ENCODE measurements at places on chromosomes 7 and 10.

GRCh38 chr10:127470911-127471310, 78.2 kb upstream of the NPS start:
- no peak for DNase-seq

- no peak for DNase-seq
Observed at GRCh38 chr7:115005953-115006352, 84.1 kb downstream of the MDFIC start.

DNA sequence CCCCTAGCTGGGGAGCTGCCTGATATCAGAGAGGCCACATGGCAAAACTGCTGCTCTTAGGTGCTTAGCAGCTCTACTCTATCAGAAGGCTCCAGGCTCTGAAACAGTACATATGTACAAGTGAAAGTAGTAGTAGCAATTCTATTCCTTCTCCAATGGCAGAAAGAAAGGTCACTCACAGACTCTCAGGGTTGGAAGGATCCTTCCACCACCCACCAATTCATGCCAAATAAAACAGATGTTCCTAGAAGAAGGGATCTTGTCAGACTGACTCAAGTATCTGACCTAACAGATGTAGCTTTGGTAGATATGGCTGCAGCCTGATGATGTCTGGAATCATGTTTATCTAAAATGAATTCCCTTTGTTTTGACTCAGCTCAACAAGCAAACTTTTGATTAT, 8.0 kb upstream of the ALDH18A1 start:
- no peak for DNase-seq

DNA sequence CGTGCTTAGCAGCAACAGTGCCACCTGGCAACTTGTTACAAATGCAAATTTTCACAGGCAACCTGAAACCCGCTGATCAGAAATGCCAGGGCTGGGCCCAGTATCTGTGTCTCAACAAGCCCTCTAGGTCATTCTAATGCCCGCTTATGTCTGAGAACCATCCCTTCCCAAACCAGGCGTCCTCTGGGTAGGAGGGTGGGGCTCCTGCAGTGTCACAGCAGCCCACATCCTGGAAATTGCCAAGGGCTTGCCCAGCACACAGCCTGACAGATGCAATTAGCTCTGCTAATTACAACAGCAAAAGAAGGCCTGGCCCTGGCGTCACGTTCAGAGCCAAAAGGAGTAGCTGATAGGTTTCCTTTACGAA, 15.9 kb downstream of the ITPRIP start:
- no peak for DNase-seq

GRCh38 chr10:43287056-43288007, 20.5 kb upstream of the RASGEF1A start:
- no peak for DNase-seq

DNA sequence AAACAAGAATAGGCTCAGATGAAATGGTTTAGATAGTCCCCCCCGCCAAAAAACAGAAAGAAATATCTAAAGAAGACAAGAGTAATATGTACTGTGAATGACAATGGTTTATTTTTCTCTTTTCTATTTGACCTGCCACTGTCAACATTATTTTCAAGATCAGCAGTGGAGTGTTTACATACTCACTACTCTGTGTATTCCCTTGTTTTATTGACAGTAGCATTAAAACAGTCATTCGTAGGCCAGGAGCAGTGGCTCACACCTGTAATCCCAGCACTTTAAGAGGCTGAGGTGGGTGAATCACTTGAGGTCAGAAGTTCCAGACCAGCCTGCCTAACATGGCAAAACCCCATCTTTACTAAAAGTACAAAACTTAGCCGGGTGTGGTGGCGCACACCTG, 245.3 kb upstream of the SLC26A5 start:
- no peak for DNase-seq

DNA sequence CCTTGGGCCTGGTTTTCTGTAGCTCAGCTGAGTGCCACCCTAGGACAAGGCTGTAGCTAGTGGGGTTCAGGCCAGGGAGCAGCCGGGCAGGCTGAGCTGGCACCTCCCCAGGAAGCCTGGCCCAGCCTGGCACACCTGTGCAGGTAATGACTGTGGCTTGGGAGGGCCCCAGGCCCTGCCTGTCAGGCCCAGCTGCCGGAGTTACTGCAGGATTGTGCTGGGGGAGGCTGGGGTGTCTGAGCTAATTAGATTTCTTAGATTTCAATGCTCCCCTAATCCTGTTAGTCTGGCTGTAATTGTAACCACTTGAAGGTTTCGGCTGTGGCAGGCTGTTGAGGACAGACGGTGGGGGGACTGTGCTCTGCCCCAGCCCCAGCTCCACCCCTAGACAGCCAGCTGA, 6.0 kb downstream of the ZMIZ1 start:
- no peak for DNase-seq

GRCh38 chr7:52017802-52018679, 701.4 kb upstream of the COBL start:
- DNase-seq, result peak; percentile 86

GRCh38 chr10:118873738-118874105, 119.0 kb upstream of the CACUL1 start:
- peak; percentile 56 for DNase-seq

DNA sequence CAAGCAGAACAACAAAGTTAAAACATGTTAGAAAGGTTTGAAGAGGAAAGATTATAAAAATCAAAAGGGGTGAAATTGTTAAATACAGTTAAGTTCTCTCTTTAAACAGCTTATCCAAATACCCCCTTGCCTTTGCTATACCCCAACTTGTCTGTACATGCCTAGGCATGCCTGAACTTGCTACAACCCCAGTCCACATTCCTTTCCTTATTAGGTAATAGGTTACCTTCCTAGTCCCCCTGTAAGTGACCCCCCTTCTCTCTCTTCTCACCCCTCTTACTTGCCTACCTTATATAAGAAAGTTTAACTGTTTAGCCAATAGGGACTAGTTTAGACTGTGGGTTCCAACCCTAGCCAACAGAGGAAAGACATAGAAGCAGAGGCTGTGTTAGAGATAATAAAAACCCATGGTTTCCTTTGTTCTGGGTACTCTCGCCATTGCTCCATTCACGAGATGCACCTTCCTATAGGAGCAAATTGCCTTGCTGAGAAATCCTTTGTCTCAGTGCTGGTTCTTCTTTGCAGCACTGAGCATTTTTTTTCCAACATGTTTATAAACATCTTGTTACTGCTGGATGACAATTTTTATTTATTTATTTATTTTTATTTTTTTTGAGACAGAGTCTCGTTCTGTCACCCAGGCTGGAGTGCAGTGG, 282.2 kb upstream of the GALNT17 start:
- DNase-seq, result no peak

- DNase-seq, result no peak
Observed at GRCh38 chr10:95697429-95697828, 3.7 kb upstream of the TCTN3 start.

GRCh38 chr7:71829515-71829914, 582.6 kb downstream of the CALN1 start:
- DNase-seq, result no peak

DNA sequence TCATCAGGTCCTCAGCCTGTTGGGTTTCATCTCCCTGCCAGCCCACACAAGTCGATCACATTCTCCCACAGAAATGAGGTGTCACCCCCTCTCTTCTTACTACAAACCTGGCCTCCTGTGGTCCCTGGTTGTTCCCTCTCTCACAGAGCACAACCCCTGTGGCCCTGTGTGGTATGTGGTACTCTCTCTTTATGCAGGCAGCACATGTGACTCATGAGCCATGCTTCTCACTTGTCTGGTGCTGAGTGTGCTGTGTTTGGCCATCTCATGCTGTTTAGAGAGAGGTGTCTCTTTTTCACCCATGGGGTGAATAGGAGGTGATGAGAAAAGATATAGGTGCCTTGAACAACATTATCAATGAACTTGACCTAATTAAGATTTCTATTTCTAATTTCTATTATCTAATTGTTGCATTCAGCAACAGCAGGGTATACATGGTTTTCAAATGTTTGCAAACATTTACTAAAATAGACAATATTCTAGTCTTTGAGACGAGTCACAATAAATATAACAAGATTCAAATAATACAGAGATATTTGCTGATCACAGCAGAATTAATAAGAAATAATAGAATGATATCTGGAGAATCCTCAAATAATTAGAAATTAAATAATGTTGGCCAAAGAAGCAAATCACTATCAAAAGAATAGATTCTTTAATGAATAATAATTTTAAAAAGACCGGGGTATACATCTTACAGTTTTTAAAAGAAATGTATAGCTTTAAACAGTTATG, 633.8 kb upstream of the IGFBP3 start:
- peak; percentile 29 for DNase-seq

- no peak for DNase-seq
Observed at GRCh38 chr7:43248961-43249822, 136.7 kb downstream of the HECW1 start.

DNA sequence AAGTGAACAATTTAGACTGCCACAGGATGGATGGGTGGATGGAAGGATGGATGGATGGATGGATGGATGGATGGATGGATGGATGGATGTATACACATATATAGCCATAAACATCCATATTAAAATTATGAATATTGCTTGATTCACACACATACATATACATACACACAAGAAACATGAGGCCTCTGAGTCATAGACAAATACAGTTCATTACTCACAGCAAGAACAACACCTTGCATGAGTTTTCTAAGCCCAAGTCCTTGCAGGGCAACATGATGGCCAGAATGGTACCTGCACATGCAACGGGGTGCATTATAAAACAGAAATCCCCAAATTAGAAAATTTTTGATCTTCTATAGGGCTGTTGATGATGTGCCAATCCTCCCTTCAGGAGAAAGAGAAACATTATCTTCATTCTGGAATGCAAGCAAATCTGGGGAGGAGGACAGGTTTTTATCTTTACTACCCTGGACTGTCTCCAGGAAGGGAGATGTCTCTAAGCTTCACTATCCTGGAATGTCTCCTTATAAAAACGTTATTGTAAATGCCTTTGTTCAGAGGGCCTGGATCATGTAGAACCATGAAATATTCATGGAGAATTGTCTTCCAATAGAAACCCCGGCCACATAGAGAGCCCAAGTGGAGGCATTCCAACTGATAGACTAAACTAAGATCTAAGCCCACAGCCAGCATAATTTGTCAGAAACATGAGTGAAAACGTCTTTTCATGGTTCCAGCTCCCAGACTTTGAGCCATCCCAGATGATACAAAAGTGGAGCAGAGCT, 238.6 kb upstream of the LRRN3 start:
- DNase-seq, result no peak

DNA sequence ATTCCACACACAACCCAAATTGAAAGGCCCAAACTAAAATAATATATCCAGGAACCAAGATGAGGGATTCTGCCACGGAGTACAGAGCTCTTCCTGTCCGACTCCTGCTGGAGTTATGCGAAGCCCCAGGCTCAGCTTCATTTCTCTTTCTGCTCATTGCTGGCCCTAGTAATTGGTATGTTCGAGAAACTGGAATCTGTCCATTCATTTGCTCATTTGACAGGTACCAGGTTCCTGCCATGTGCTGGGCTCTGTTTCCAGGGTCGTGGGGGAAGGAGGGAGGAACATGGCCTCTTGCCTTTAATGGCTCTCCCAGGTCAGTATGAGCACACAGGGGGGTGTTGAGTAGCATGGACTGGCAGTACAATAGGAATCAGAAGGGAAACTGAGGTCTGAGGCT, 179.2 kb upstream of the SHH start:
- no peak for DNase-seq

DNA sequence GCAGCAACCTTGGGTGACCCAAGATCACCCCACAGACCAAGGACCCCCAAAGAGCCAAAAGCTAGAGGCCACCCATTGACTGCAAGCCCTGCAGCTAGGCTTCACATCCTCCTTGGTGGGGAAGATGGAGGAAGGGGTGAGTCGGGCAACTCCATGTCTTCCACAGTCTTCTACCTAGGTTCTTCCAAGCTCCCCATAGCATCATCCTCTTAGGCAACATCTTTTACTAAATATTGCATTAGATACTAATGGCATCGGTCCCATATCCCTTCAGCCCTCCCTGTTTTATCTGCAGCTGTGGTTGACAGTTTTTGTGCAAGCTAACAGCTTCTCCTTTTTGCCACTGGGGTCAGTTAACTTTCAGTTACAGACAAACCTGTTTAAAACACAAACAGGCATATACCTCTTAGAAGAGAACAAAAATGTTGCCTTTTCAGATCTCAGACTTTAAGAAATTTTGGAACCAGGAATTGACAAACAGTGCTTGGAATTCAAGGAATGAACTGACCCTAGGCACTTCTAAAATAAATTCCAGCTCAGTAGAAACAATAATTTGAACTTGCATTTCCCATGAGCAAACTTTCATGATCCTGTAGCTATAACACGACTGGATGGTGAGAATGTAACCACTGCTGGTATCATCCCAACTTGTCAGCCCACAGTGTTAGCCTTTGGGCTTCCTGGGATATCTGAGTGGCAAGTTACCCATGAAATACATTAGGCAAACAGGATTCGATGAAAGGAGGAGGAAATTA, 33.9 kb upstream of the MSMB start:
- no peak for DNase-seq

GRCh38 chr10:106147021-106147420, 1017.5 kb downstream of the SORCS1 start:
- DNase-seq, result no peak

DNA sequence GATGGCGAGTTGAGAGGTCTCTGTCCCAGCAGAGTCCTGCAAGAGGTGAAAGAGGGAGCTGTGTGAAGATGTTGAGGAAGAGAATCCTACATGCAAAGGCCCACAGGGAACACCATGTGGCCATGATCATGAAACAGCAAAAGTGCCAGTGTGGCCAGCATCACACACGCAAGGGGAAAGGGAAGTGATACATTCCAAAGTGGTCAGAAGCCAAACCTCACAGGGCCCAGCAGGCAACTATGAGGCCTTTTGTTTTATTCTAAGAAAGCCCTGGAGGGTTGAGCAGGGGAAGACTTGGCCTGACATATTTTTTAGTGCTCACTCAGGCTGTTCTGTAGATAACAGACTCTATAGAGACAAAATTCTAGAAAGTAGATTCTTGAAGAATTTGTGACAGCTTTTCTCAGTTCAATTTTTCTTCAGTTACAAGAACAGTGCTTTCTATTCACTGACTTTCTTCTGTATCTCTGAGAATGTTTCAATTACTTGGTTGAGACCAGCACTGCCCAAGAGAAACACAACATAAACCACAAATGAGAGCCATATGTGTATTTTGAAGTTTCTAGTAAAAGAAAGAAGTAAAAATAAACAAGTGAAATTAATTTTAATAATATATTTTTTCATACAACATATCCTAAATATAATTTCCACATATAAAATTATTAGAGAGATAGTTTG, 82.3 kb downstream of the HTR7 start:
- no peak for DNase-seq

- no peak for DNase-seq
Observed at GRCh38 chr7:151763420-151763984, 113.4 kb downstream of the PRKAG2 start.

DNA sequence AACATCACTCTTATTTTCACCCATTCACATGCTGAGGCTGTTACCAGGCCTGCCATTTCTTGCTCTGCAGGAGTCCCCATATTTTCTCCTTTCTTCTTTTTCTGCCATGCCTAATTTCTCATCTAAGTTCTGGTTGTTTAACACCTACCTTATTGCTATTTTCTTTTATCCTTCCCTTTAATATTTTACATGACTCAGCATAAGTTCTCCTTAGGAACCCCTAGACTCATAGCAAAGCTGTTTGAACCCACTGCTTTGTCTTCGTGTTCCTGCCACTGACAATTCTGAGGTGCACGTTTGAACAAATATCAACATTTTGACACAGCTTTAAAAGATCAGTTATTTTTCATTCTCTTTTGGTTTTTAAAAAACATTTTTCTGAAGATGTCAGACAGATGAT, 98.2 kb downstream of the KIF20B start:
- DNase-seq, result no peak

- no peak for DNase-seq
Observed at GRCh38 chr10:90992462-90992861, 71.6 kb upstream of the ANKRD1 start.

GRCh38 chr7:70502117-70502863, 629.7 kb upstream of the GALNT17 start:
- DNase-seq, result no peak

All from ACHN (cell line).